Bronchial smooth muscle cell (primary cell): ENCODE measurements at places on chromosomes 11 and 22. TPM values are rescaled to one million over a fixed set of nuclear protein-coding genes. Genes with fewer than 3 reads are reported as not detected.

The P2RY6 gene
- total RNA-seq, result not detected in 2 replicates

The PDGFB gene
- 0.16 and 0.43 TPM in 2 replicates for total RNA-seq

The CNGA4 gene
- total RNA-seq, result 0.09 and 0.16 TPM in 2 replicates

The LRRC75B gene
- 4.9 and 6.5 TPM in 2 replicates for total RNA-seq

The OSBPL5 gene
- 42.9 and 47.0 TPM in 2 replicates for total RNA-seq

The KRTAP5-10 gene
- total RNA-seq, result 0.09 TPM in 1 of 2 replicates, not detected in the other

The RNF141 gene
- 29.6 and 41.5 TPM in 2 replicates for total RNA-seq

The MMP11 gene
- 5.0 and 12.5 TPM in 2 replicates for total RNA-seq

The OR51I1 gene
- total RNA-seq, result 0.60 TPM in 1 of 2 replicates, not detected in the other

The LRP4 gene
- 3.0 and 3.2 TPM in 2 replicates for total RNA-seq

The OR8G5 gene
- total RNA-seq, result not detected in 2 replicates

The CDC42BPG gene
- 0.16 and 0.69 TPM in 2 replicates for total RNA-seq

The LAYN gene
- total RNA-seq, result 48.4 and 79.3 TPM in 2 replicates

The KDELR3 gene
- total RNA-seq, result 43.8 and 67.6 TPM in 2 replicates
